Omental fat pad (tissue), 4 donors: ENCODE measurements at places on chromosomes 4 and X. TPM values are rescaled to one million over a fixed set of nuclear protein-coding genes. Genes with fewer than 3 reads are reported as not detected.

- no peak for DNase-seq
These were observed 18.0 kb upstream of the CYP2U1 start for GRCh38 chr4:107913283-107913899.

GRCh38 chrX:38805432-38806389, 4.5 kb downstream of the MID1IP1 start:
- DNase-seq = no peak

- no peak for DNase-seq
These were observed 7.2 kb downstream of the IRAK1 start for GRCh38 chrX:154012336-154012991.

- DNase-seq = no peak
These were observed 2022.3 kb downstream of the ARAP2 start for GRCh38 chr4:34221986-34222385.

Gene PRKG2
- total RNA-seq = 1.2 TPM

Gene TAF1
- total RNA-seq = 39.3 TPM

GRCh38 chr4:156227321-156227720, 273.7 kb upstream of the CTSO start:
- DNase-seq = no peak

DNA sequence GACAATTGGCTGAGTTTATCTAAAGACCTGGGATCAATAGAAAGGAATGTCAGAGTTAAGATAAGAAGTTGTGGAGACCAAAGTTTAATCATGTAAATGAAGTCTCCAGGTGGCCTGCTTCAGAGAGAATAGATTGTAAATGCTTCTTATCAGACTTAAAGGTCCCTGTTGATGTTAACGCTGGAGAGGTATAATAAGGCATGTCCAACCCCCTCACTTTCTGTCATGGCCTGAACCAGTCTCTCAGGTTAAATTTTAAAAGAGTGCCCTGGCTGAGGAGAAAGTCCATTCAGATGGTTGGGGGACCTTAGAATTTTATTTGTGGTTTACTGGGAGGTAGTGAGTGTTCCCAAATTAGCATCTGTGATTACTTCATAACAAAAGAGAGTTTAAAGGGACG, 86.7 kb downstream of the AKAP4 start:
- DNase-seq = no peak

GRCh38 chr4:80184053-80184824, 13.1 kb upstream of the PRDM8 start:
- DNase-seq = peak; percentile 72

Gene RBM10
- 24.3 TPM for total RNA-seq

- no peak for DNase-seq
These were observed 228.5 kb downstream of the ANKRD50 start for GRCh38 chr4:124484008-124484407.

DNA sequence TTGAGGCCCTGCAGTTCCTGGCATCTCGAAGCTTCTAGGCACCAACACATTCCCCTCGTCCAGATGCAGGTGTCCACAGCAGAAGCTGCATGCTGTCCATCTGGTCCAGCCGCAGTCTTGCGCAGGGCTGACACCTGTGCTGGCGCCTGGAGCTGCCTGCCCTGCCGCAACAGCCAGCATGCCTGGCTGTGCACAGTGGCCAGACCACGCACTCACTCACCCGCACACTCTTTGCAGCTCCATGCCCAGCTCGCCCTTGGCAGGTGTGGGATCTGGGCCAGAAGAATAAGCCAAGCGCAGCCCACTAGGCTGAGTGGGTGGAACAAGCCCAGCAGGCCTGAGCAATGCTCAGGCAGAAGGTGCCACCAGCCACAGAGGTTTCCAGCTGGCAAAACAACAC, 125.6 kb downstream of the PARM1 start:
- DNase-seq = no peak

DNA sequence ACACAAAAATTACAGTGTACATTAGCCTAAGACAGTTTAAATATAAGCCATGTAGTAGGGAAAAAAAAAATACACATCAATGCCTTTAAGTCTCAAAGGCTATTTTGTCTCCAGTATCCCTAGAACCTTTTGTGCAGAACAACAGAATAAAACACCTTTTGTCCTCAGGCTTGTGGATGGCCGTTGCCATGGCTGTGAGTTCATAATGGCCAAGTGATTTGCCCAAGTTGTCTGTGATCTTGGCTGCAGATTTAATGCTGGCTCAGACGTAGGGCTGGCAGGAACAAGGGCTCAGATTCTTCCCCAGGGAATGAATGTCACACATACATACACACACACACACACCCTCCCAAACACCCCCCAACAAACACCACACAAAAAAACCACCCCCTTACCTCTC, 25.3 kb downstream of the GPM6B start:
- DNase-seq = no peak

DNA sequence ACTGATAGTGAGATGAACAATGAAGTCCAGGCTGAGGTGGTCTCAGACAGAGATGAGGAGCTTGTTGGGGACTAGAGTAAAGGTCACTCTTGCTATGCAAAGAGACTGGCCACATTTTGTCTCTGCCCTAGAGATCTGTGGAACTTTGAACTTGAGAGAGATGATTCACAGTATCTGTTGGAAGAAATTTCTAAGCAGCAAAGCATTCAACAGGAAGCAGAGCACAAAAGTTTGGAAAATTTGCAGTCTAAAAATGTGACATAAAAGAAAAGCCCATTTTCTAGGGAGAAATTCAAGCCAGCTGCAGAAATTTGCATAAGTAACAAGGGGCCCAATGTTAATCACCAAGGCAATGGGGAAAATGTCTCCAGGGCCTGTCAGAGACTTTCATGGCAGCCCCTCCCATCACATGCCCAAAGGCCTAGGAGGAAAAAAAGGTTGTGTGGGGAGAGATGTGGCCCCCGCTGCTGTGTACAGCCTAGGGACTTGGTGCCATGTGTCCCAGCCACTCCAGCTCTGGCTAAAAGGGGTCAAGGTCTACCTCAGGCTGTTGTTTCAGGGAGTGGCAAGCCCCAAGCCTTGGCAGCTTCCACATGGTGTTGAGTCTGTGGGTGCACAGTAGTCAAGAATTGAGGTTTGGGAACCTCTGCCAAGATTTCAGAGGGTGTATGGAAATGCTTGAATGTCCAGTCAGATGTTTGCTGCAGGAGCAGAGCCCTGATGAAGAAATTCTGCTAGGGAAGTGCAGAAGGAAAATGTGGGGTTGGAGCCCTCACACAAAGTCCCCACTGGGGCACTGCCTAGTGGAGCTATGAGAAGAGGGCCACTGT, 262.8 kb downstream of the DKK2 start:
- no peak for DNase-seq

DNA sequence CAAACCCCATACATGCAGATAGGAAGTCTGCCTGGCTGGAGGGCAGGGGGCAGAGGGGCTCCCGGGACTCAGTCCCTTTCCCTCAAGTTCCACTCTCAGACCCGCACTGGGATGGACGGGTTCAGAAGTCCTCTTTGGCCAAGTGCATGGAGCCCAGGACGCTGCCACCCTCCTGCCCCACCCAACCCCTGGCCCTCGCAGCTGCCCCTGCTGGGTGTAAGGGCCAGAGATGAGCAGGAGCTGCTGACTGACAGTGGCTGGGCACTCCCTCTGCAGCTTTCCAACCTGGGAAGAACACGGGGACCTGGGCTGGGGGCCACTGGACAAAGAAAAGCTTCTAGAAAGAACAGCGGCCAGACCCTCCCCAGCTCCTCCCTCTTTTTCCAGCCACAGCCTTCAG, 3.4 kb downstream of the L1CAM start:
- DNase-seq = no peak

- no peak for DNase-seq
These were observed 2.2 kb upstream of the CFI start for GRCh38 chr4:109803924-109804571.

Gene UGDH
- total RNA-seq = 202 TPM

- DNase-seq = no peak
These were observed 195.4 kb downstream of the SHOX start for GRCh38 chrX:825991-826390.

GRCh38 chrX:14389682-14390081, 139.7 kb upstream of the GLRA2 start:
- no peak for DNase-seq

- no peak for DNase-seq
These were observed 48.6 kb downstream of the TMEM164 start for GRCh38 chrX:110051559-110051958.

- no peak for DNase-seq
These were observed 15.7 kb downstream of the FAT1 start for GRCh38 chr4:186707996-186708395.

Gene IL21
- total RNA-seq = not detected

GRCh38 chr4:24999392-25000089, 31.2 kb downstream of the LGI2 start:
- no peak for DNase-seq

- no peak for DNase-seq
These were observed 24.2 kb upstream of the RASL11B start for GRCh38 chr4:52837716-52838558.

DNA sequence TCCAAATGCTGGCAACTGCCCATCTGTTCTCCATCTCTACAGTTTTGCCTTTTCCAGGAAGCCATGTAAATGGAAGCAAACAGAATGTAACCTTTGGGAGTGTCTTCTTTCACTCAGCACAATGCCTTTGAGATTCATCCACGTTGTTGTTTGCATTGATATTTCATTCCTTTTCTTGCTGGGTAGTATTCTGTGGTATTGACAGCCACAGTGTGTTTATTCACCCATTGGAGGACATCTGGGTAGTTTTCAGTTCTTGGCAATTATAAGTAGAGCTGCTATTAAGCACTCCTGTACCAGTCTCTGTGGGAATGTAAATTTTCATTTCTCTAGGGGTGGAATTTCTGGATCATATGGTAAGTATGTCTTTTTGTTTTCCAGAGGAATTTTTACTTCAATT, 194.3 kb upstream of the RPS6KA3 start:
- DNase-seq = no peak

DNA sequence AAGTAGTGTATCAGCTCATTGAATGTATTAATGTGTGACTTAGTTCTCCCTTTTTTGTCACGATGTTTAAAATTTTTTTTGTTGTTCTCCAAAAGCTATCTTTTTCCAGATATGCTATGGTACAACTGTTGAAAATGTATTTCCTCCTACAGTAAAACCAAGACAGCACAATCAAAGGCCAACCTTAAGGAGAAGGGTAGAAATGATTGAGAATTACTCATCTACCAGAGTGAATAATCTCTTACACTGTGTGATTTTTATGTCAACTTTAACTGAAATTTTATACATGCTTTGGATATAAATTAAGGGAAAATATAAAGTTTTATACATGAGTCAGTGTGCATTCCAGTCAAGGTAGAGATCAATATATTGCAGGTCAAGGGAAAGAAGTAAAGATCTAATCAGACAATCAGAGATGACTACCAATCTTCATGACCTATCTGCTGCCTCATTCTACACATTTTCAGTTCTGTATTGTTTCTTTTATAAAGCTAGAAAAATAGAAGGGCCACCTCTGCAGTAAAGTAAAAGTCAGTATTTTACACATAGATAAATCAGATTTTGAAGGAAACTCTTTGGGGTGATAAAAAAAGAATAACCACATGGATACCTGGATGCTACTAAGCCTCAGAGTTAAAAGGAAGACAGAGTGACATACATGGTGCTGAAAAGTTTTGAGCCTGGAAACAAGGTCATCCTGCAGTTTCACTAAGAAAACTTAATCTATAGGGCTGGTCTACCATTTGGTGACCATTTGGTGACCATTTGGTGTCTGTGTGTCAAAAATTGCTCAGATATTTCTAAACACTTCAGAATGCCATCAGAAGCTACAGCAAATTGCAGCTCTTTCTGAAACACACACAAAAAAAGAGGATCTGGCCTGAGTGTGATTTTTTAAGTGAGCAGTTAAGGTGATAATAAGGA, 1.6 kb downstream of the FAM13A start:
- DNase-seq = no peak

Gene AKAP17A
- 41.4 TPM for total RNA-seq

- no peak for DNase-seq
These were observed 148.4 kb upstream of the SPRY1 start for GRCh38 chr4:123248085-123248659.

DNA sequence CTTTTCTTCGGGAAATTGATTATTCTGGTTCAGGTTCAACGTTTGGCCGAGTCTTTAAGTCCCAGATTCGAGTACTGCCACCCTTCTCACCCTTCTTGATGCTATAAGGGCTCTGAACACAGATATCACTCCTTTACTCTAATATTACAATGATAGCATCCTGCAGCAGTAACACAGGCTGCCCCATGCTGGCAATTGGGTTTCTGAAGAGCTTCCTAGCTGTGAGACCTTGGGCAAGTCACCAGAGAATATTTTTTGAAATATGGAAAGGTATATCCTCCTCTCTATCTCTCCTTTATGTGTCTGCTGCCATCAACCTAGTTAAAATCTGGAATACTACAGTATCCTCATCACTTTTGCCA, 297 bp upstream of the MTMR8 start:
- DNase-seq = no peak

Gene DACH2
- not detected for total RNA-seq

DNA sequence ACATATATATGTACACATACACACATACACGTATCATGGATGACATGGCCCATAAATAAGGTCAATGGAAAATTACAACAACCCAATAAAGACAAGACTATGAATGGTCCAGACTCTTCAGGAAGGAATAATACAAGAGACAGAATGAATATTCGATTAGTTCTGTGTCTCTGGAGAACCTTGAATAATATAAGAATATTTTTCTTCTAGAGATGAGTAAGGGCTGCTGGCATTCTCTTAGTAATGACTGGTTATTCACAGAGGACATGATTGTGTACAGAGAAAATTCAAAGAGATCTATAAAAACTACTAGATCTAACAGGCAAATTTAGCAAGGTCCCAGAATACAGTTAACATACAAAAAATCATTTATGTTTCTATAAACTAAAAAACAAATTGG, 23.3 kb downstream of the SPIN4 start:
- DNase-seq = no peak

- DNase-seq = no peak
These were observed 303.8 kb downstream of the SPOCK3 start for GRCh38 chr4:166930464-166930863.

Gene NAAA
- 53.6 TPM for total RNA-seq

Gene KCND1
- 1.9 TPM for total RNA-seq

DNA sequence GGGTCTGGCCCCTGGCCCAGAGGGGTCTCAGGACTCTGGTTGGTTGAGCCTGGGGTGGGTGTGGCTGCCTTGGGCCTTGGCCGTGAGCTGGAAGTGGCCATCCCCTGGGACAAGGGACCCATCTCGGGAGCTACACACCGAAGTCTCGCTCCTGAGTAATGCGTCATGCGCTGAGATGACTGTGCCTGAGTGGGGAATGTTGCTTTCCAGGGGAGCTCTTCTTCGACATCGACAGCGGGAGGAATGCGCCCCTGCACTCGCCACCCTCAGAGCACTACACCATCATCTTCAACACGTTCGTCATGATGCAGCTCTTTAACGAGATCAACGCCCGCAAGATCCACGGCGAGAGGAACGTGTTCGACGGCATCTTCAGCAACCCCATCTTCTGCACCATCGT, 38.5 kb downstream of the CCNQ start:
- no peak for DNase-seq

Gene SPARCL1
- 438 TPM for total RNA-seq

Gene RGN
- 4.0 TPM for total RNA-seq

Gene CCNA2
- 0.65 TPM for total RNA-seq

Gene RPL10
- 6,220 TPM for total RNA-seq

Gene F8
- total RNA-seq = 184 TPM
